Fibroblast of skin of left quadriceps (primary cell): ENCODE measurements at places on chromosomes 16 and 17.

DNA sequence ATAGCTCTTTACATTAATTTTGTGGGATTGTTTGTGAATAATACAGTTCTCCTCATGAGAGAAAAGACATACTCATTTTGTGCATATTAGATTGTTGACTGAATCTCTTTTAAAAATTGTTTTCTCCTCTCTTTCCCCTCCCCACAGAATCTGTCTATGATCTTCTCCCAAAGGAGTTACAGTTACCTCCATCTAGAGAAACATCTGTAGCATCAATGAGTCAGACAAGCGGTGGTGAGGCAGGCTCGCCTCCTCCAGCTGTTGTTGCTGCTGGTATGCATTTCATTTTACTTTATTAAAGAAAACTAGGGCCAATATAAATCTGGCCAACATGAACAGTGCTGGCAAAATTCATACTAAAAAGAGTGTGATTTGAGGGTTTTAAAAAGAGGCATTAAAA, 60.5 kb downstream of the NFAT5 start:
- peak; percentile 21 for DNase-seq

GRCh38 chr17:69141431-69142174, at the start of gene ABCA6:
Gene ABCA6 (minus strand): TSS chr17:69141895. CDS start chr17:69140703, 1,192 bp downstream.
- DNase-seq, result peak; percentile 20

DNA sequence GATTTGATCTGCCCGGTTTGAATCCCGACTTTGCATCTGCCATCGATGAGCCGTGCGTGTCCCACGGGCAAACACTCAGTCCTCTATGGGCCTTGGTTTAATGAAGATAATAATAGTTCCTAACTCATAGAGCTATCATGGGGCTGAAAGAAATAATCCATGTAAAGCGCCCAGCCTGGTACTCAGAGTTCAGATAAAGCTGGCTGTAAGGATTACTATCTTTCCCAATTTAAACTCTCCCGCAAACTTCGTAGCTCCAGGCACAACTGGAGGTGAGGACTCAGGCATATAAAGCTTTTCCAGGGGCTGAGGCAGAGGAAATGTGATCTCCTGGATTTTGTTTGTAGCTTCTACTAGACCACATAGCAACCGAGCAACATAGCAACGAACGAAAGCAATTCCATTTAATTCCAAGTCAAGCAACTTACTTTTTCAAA, 16.3 kb downstream of the ALOX15 start:
- no peak for DNase-seq

- no peak for DNase-seq
Measured at GRCh38 chr17:49443862-49444261, 29.2 kb upstream of the PHB1 start.

- no peak for DNase-seq
Measured at GRCh38 chr16:29738514-29738913, 7.3 kb downstream of the C16orf54 start.
